ENCODE measurements at places on chromosomes 11 and 22.

DNA sequence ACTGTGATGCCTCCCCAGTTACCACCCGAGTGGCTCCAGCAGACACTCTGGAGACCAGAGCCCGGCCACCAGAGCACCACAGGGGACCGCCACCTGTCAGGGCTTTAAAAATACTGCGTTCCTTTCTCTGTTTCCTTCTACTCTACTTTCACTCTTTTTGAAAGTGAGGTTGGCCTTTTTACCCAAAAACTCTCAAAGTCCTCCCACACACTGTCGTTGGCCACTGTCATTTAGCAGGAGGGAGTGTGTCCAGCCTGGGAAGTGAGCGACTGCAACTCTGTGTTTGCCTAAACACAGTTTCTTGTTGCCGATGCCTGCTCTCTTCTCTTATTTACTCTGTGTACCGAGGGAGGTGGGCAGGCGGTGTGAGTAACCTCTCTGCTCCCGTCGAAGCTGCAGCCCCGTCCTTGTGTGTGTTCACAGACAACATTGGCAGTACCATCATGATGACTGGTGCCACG, 90.8 kb upstream of the CLDN5 start:
- no peak for DNase-seq

DNA sequence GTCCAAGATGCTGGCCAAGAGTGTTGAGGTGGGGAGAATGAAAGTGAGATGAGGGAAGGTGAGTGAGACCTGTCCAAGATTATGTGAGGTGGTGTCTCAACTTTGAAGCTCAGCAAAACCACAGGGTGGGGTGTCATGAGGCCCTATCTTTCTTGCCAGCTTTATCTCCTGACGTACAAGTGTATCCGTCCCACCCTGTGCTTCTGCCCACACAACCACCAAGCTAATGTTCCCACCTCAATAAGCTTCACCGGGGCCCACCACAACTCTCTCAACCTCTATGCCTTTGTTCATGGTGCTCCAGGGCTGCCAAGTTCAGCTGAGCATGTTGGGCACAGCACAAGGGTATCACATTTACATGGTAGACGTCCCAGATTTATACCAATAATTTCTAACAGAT, 7.1 kb upstream of the TPST2 start:
- DNase-seq: no peak

GRCh38 chr11:94968334-94968958, 4.9 kb downstream of the CWC15 start:
- DNase-seq: no peak

DNA sequence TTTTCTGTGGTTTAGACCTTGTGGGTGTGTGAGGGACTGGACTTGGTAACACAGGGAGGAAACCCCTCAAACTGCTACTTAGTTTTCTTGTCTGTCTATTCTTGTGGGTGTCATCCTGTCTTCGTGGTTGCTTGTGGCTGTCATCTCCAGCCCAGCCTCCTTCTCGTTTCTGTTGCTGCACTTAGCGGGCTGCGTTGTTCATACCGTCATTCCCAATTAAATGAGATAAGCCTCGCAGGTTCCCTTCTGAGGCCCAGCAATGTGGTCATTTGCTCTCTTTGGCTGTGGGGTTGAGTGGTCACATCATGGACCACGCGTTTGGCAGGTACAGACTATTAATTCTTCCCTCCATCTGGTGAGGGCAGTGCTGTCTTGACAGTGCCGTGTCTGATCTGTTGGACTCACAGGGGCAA, 18.8 kb downstream of the PANX1 start:
- DNase-seq: no peak

- no peak for DNase-seq
Observed at GRCh38 chr11:126598344-126599216, 243.1 kb downstream of the ST3GAL4 start.

DNA sequence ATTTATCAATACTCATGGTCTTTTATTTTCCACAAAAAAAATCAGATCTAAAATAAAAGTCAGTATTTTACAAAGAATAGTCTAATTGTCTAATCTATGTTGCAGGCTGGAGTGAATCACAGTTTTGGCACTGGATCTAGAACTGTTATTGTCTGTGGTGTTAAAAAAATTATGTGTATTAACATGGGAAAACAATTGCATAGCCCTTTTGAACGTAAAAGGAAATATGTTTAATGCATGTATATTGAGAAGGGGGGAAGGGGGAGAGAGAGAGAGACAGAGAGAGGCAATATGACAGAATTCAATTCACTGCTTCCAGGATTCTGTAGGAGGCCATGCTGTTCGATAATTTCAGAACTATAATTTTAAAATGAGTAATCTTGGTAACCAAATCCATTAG, 324.9 kb upstream of the CCDC90B start:
- DNase-seq: no peak

DNA sequence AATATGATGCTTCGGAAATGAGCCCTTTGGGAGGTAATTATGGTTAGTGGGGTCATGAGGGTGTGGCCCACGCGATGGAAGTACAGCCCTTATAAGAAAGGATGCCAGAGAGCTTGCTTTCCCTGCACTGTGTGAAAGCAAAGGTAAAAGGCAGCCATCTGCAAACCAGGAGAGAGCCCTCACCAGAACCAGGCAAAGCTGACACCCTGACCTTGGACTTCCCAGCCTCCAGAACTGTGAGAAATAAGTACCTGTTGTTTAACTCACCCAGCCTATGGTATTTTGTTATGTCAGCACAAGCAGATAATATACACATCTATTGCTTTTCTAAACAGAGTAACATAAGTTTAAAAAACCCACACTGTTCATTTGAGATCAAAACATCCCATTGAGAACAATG, 50.7 kb downstream of the SYN3 start:
- DNase-seq: no peak

GRCh38 chr11:103978616-103979595, 57.5 kb upstream of the DDI1 start:
- DNase-seq: no peak

Measured in NCI-H1092 (cell line).